ENCODE measurements at places on chromosomes 6 and 20. TPM values are rescaled to one million over a fixed set of nuclear protein-coding genes. Genes with fewer than 3 reads are reported as not detected.

DNA sequence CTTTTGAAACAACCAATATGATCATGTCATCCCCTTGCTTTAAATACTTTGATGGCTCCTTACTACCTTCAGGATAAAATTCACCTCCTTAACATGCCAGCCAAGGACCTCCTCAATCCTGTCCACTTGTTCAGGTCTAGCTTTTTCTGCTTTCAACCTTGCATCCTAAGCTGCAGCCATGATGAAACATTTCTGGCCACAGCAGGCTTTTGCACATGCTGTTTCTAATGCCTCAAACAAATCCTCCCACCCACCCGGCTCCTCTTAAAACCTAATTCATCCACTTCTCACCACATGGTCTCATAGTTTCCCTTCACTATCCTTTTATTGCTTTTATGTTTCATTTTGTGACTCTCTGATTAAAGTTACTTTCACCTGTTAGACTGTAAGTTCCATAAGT is 124.6 kb downstream of the MYB start:
- no peak for DNase-seq

GRCh38 chr6:163260111-163260895 is 154.2 kb upstream of the QKI start:
- no peak for DNase-seq

DNA sequence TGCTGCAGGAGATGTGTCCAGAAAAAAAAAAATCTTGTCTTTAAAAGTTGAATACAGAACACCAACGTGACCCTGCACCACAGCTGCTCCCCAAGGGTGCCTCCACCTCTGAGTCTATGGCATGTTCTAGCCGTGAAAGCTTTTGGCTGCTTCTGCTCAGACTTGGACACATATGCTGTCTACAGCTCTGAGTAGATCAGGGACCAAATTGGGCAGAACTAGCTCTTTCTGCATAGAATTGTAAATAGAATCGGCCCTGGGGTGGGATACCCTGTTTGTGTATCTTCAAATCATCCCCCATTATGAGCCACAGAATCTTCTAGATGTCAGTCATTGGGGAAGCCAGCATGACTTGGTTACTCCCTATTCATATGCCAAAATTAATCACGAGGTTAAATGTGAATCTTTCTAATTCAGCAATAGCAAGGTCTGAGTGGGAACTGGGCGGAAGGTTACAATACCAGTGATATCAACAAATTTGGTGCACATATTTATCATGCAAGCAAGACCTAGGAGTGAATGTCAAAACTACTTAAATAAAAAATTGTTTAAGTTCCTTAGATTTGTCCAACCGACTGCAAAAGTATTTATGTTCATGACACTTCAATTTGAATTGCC is 302.8 kb downstream of the KIF16B start:
- DNase-seq: no peak

DNA sequence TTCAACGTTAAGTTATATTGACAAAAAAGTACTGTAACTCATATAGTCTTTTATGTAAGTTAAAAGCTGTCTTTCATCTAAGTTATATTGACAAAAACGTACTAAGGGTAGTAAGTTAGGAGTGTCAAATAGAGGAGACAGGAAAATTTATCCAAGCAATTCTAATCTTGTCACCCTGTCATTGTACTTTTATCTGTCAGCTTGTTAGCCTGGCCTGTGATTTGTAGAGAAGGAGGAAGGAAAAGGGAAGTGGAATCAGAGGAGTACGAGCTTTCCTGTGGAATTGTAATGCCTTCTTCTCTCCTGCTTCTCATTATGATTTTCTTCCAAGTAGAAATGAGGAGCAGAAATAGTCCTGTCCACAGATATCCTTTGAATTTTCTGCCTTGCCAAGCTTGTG is 18.8 kb downstream of the KCTD20 start:
- DNase-seq: no peak

DNA sequence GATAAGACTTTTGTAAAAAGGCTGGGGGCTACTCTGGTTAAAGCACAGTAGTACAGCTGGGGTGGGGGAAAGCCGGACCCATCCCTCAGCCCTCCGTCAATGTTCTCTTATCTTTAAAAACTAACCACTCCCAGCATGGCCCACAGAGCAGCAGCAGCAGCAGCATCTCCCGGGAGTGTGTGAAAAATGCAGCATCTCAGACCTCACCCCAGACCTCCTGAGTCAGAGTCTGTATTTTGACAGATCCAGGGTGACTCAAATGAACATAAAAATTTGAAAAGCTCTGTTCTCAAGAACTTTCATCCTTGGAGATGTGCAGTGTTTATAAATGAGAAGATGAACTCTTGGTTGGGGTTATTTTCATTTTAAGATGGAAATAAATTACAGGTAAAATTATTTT is 277.7 kb upstream of the ECI2 start:
- peak; percentile 75 for DNase-seq

GRCh38 chr6:63649847-63650265 is 14.3 kb downstream of the PHF3 start:
- no peak for DNase-seq

DNA sequence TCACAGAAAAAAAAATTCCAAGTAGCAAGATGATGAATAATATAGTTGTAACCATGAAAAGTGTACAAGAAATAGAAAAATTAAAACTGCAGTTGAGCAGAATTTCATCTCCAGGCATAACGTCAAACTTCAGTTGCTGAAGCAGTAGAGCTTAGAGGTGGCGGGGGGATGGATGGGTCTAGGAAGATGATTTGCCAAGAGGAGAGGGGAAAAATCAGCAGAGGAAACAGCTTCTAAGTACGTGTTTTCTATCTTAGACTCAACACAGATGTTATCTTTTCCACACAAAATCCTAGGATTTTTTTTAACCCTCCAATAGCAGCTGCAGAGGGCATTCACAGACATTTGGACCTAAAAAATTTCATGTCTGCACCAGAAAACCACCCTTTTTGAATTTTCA is 136.0 kb downstream of the OPN5 start:
- DNase-seq: no peak

DNA sequence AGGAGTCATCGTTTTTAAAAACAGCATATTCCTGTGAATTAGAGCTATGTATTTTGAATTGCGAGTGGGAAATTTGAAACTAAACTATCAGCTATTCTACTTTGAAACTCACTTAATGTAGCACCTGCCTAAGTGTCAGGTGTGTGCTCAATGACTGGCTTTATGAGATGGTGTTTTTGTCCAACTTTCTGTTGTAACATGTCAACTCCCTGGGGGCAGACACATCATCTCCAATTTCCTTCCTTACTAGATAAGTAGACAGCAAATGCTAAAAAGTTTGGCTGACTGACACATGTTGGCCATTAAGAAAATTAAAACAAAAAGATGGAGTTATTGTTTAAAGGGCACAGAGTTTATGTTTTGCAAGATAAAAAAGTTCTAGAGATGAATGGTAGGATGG is 226.9 kb downstream of the TFAP2B start:
- no peak for DNase-seq

GRCh38 chr6:169265486-169266131 is 12.0 kb upstream of the THBS2 start:
- DNase-seq: no peak

- DNase-seq: no peak
These were observed 64.3 kb downstream of the FAM83B start for GRCh38 chr6:54910921-54911320.

DNA sequence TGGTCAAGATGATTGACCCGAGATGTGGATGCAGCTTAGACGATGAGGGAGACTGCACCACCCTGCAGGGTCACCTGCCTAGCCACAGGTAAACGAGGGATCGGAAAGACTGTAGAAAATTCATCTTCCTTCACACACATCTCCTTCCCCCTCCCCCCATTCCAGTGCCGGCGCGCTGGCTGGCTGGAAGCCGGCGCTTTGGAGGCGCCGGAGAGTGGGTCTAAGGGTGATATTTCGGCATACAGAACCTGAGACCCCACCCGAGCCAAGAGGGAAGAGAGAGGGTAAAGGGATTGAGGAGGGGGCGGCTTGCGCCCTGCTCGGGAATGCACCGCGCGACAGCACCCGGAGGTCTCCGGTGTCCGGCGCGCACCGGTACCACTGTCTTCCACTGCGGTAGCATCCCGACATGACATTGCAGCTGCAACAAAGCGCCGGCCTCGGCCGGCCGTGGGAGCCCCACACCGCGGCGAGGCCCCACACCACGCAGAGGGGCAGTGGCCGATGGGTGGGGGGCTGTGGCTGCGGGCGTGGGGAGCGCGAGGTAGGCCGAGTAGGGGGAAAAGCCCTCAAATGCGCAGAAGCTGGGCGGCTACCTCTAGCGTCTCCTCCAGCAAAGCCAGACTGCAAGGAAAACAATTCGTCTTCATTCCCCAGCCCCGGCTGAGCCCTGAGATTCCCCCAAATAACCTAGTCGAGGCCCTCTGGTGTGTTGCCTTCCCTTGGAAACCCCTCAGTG is 984 bp downstream of the TNFRSF21 start:
- no peak for DNase-seq

GRCh38 chr6:170424604-170425126 is 118.1 kb downstream of the FAM120B start:
- DNase-seq: no peak

GRCh38 chr20:37518606-37519507 is 2.2 kb upstream of the NNAT start:
- no peak for DNase-seq

- DNase-seq: peak; percentile 64
These were observed 62.9 kb downstream of the SCAND1 start for GRCh38 chr20:35891375-35891774.

DNA sequence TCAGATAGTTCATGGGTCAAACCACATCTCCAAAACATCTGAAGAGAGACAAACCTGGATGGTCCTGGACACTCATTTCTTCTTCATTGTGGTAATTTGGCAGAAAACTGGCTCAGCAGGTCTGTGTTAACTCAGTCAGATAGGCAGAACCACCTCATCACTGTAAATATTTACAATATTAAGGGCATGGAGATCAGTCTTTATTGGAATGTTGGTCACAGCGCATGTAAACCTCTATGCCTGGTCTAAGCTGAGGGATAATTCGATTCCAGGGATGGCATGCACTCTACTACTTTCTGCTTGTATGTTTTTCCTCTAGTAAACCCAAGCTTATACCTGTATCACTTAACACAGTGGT is 4.0 kb upstream of the TBC1D7 start:
- DNase-seq: no peak

- peak; percentile 86 for DNase-seq
These were observed 253.2 kb downstream of the UST start for GRCh38 chr6:148999929-149000468.

DNA sequence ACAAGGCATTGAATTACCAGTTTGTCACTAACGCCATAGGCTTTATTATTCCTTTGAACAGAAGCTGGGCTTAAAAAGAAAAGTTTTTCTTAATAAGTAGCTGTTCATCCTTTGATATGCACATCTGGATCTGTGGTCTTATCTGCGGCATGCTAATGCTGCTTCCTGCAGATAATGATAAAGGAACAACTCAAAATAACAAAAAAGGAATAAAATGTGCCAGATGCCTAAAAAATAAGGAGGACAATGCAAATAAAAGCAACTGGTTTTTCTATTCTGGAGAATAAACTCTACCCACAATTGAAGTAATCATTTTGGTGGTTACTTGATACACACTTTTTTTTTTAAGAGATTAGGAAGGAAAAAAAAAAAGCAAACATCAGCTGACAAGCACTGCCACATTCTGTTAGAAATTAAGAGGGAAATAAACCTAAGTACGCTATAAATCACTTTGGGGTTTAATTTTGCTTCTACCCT is 156.8 kb upstream of the SALL4 start:
- no peak for DNase-seq

GRCh38 chr6:83168556-83168955 is 24.5 kb downstream of the PGM3 start:
- no peak for DNase-seq

- DNase-seq: no peak
These were observed 112.8 kb downstream of the TOX2 start for GRCh38 chr20:44027343-44028002.

GRCh38 chr6:106912091-106912490 is 62.4 kb downstream of the CD24 start:
- DNase-seq: no peak

GRCh38 chr6:154229786-154230185 is 126.8 kb downstream of the IPCEF1 start:
- DNase-seq: no peak

DNA sequence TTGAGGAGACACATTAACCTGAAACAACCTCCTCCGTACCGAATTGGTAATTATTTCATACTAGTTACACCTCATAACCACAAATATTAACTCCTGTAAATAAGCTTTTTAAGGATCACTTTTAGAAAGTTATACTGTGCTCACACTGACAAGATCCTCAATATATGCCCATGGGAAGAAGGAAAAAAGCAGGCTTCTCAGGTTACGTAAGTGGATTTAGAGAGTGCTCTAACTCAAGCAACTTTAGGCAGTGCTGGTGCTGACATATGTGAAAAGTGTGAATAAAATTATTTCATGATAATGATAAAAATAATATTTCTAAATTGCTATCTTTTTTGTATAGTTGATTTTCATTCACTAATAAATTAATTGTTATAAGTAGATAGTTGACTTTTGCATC is 76.1 kb downstream of the PRKN start:
- DNase-seq: no peak

DNA sequence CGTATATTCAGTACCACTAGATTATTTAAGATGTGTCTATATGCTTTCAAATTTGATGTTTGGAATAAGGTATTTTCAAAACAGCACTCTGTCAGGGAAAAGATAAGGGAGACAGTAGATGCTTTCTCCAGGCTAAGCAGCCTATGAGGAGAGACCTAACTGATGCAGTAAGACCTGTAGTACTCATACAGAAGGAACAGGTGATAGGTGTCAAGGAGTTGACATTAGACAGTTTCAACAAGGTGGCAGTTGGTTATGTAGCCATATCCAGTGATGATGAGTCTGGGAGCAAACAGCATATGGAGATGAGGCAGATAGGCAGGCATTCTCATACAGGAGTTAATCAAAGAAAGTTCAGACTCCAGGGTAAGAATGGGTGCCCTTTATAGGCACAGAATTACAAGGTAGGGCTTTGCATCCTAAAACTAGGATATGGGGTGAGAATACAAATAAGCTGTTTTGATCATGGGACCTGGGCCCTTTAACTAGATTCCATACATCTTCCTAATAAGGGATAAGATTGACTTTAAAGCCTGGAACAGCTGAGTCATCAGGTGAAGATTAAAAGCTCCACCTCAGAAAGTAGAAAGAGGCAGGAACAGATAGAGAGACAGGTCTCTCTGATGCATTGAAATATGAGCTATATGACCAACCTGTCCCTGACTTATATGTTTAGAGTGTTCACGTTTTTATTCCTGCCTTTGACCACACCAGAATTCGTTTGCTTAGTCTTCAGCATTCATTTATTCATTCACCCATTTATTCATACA is 7.9 kb downstream of the RSPH4A start:
- no peak for DNase-seq

SIRPB2 gene
- not detected for total RNA-seq

TFAP2B gene
- not detected for total RNA-seq

BPIFB2 gene
- not detected for total RNA-seq

ZC3H12D gene
- total RNA-seq: 0.10 TPM

WFDC5 gene
- total RNA-seq: not detected

CCDC28A gene
- 8.2 TPM for total RNA-seq

PRDM13 gene
- total RNA-seq: not detected

KCNK5 gene
- total RNA-seq: not detected
